HCT116 (cell line): ENCODE measurements at places on chromosomes 13 and 19. TPM values are rescaled to one million over a fixed set of nuclear protein-coding genes. Genes with fewer than 3 reads are reported as not detected.

Gene KLF1
- not detected for total RNA-seq

Gene BCL3
- total RNA-seq, result 37.9 TPM

Gene CPAMD8
- 0.20 TPM for total RNA-seq

Gene ADM5
- 12.1 TPM for total RNA-seq

Gene ZNF726
- not detected for total RNA-seq

Gene CPB2
- total RNA-seq, result 0.15 TPM

Gene TTYH1
- 0.37 TPM for total RNA-seq

Gene IGSF23
- total RNA-seq, result not detected

Gene KCNN4
- total RNA-seq, result 72.9 TPM

Gene ZNF729
- not detected for total RNA-seq

Gene ZNF549
- total RNA-seq, result not detected

Gene BICRA
- total RNA-seq, result 11.3 TPM

Gene PCDH17
- 0.02 TPM for total RNA-seq
